ENCODE measurements at places on chromosomes 12 and 14.

DNA sequence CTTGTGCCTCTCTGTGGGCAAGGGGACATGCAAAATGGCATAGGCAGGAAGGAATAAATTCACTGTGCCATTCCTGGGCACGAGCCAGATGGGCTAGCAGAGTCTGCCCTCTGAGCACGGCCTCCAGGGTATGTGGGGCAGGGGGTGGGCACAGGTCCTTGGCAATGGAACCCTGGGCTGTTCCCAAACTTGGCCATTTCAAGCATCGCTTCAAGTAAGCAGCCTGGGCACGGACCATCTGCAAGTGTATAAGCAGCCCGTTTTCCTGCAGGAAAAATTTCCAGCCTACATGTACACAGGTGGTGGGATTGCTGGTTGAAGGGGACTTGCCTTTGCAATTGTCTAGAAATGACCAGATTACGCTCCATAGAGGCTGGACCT lies 40.3 kb downstream of the CCDC85C start:
- no peak for DNase-seq

GRCh38 chr12:112615196-112615595 lies 176.4 kb upstream of the RPH3A start:
- DNase-seq: no peak

- DNase-seq: no peak
Observed at GRCh38 chr14:21106176-21106497, 5.3 kb downstream of the TMEM253 start.

DNA sequence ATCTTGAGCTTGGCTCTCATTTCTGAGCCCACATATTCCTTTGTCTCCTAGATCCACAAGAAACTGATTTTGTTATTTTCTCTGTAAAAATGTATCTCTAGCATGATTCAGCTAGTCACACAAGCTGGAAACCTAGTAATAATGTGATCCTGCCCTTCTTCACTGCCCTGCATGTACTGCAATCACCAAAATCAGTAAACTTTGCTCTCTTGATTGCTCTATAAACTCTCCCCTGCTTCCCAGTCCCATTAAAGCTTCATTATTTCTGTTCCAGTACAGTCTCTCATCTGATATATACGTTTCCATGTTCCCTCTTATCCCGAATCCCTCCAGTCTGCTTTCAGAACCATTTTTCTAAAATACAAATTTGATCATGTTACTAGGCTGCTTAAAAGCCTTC lies 166.5 kb downstream of the MSRB3 start:
- DNase-seq: no peak

DNA sequence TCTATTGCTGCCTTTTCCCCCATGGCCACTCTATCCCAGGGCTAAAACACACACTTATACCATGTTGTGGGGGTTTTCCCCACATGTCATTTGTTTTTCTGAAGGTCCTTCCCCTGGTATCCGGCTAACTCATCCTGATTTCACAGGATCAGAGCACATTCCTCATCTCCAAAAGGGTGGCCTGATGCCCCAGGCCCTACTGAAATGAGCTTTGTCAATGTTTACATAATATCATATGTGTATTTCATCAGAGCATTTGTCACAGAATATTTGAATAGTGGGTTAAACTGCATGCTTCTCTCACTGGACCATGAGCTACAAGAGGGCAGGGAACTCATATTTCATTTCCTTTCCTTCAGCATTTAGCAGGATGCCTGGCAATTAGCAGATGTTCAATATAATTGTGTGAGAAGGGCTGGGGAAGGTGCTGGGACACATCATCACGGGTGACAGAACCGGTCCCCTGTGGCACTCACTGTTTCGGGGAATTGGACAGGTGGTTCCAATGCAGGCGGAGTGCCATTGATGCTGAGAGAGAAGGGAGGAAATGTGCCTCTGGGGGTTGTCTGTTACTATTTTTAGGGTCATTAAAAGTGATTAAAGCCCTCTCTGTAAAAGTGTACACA lies 26.8 kb downstream of the EMP1 start:
- no peak for DNase-seq

DNA sequence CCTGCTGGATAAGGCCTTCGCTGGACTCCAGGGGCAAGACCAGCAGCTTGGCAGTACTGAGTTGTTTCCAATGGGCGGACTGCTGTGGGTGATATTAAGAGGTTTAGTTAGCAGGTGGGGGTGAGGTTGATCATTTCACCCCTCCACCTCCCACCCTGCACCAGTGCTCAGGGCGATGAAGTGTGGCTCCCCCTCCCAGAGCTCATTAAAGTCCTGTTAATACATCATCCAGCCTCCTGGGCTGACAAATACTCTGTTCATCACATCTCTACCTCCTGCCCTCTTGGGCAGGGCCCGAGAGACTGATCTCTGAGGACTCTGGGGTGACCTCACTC lies 2.4 kb upstream of the FIGNL2 start:
- no peak for DNase-seq

GRCh38 chr12:123043536-123044001 lies 63.1 kb downstream of the ARL6IP4 start:
- DNase-seq: peak; percentile 19

DNA sequence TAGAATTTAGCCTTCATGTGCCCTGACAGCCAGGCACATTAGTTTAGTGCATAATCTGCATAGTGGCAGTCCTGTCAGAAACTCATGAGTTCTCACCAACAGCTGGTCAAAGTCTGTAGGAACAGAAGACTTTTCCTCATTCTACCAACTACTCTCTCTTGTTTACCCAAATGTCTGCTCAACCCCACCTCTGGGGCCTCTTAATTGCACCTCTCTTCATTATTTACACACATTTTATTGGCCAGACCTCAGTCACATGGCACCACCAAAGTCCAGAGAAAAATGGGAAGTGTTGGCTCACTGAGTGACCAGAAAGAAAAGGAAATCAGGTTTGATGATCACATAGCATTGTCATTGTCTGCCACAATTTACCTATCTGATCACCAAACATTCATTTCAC lies 114.6 kb upstream of the PLXNC1 start:
- no peak for DNase-seq

DNA sequence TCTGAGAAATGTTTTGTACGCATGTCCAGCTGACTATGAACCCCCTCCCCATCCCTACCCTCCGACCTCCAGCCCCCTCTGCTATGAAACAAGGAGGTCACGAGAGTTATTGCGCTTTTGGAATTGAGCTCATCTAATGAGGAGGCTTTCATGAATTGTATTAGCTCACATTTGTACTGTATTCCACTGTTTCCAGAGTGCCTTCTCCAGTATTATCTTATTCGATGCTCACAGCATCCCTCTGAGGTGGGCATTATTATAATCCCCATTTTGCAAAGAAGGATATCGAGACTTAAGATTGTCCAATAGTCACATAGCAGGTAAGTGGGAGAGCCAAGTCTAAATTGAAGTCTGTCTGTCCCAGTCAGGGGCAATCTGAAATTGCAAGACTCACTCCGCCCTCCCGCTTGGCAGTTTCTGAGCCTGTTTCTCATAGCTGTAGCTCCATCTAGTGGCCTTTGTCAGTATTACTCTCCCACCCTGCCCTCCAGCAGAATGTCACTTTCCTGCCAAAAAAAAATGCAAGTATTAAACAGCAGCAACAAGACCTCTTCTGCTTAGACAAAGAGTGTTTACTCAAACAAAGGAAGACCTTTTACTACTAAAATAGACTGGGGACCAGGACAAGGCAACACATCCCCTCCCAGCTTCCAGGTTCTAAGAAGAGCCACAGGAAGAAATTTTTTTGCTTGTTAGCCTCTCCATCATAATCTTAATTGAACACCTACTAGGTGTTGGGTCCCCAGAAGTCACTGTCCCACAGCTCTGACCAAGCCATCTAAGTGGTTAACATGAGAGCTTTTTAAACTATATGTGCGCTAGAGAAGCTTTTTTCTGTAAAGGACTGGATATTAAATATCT lies 48.6 kb upstream of the TMEM233 start:
- no peak for DNase-seq

GRCh38 chr14:91223028-91223783 lies 21.3 kb downstream of the GPR68 start:
- no peak for DNase-seq

GRCh38 chr12:91901381-91902074 lies 244.1 kb downstream of the BTG1 start:
- DNase-seq: no peak

DNA sequence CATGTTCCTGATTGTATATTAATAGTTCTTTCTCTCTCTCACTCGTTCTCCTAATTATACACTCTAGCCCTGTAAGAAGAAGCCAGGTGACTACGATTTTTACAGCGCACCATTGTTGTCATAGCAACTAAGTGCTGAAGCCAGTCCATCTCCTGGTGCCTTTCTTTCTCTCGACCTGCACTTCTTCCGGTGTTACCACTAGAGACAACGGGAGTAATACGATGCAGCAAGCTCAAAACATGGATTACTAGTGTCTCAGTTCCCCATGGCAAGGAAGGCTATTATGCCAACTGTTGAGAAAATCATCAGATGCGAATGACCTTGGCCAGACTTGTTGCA lies 40.8 kb upstream of the DCD start:
- DNase-seq: no peak

DNA sequence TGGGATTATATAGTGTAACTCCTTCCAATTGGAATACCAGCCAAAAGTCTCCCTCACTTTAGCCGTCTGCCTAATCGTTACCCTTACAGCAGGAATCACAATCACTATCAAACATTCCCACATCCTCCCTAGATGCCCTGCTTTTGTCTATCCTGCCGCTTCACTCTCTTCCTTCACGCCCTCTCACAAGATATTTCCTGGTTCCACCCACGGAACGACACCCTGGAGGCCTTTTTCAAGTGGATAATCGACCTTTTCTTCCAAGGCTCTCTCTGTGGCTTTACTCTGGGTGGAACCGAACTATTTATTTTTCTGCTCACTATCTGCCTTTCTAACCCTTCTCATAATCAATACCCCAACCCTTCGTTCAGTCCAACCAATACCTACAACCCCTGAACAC lies 58.9 kb downstream of the MOK start:
- no peak for DNase-seq

GRCh38 chr14:100147181-100147631 lies 12.2 kb downstream of the DEGS2 start:
- peak; percentile 34 for DNase-seq

DNA sequence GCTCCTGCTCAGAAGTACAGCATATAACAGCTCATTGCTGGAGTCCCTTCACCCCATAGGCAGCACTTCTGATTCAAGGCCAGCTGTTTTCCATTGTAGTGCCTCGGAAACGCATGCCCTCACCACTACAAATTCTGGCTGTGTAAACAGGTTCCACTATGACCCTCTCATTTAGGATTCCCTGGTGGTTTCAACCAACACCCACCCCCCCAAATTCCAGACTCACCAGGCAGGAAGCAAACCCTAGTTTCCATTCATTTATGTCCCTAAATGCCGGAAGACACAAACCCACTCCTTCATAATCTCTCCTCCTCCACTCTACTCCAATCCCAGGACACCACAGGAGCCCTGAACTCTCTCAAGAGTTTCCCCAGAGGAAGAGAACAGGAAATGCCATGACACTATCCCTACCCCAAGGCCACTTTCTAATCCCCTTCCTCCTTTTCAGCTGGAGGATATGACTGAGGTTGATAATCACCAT lies 75.9 kb upstream of the TMPO start:
- DNase-seq: no peak

DNA sequence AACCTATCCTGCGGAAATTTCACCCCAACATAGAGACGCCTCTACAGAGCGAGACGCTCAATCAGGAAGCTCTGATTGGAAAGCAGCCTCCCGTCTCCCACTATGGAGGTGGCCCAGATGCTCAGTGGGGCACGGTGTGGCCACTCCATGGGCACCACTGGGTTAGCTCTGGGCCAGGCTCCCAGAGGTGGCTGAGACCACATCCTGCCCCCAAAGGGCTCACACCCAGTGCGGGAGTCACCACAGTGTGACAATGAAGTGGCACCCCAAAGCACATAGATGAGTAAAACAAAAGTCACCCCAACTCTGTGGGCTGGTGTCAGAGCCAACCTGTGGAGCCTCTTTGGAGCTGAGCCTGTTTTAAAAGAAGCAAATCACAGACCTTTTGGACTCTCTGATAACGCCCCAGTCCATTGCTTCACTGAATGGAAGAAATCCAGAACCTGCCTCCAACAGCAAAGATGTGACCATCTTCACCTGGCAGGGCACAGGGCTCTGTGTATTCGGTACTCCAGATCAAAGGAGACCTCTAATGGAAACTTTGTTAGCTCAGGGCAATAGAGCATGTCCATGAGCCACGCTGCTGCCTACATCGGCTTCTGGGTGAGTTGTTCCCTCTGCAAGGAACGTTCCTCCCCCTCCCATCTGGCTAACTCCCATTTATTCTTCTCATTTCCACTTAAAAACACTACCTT lies 19.6 kb downstream of the CLMN start:
- DNase-seq: no peak

DNA sequence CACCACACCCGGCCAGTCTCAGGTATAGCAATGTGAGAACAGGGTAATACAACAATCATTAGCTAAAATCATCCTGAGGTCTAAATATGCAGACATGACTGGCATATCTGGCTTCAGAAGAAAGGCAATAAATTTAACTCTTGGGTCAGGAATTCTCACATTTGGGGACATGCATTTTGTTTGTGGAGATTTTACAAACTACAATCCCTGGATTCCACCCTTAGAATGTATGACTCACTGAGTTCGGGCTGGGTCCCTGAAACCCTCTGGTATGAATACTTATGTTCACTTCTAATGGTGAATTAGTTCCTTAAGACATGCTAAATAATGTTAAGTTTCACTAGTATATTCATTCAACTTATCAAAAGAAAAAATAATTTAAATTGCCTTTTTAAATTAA lies 98.9 kb upstream of the HMGA2 start:
- no peak for DNase-seq

GRCh38 chr12:46678426-46678825 lies 147.4 kb downstream of the SLC38A4 start:
- no peak for DNase-seq

DNA sequence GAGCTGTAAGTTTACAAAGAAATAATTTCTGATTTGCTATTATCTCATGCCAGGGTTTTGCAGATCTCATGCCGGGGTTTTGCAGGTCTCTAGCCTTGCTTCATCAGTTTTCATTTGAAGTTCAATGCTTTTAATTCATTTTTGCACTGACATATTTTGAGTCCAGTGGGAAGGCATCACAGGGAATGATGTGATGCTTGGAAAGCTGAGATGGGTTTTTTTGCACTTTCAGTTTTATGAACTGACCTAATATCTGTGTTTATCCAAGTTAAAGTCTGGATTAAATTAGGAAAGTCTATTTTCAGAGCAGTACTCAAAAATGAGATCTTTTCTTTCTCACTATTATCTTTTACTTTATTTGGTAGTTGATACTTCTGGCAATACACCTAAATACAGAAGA lies 23.6 kb upstream of the REP15 start:
- no peak for DNase-seq

GRCh38 chr12:108235197-108235984 lies 103.7 kb downstream of the CMKLR1 start:
- no peak for DNase-seq

- DNase-seq: no peak
Observed at GRCh38 chr14:105074601-105075053, 9.4 kb upstream of the GPR132 start.

GRCh38 chr14:64736271-64737169 lies 32.3 kb downstream of the PLEKHG3 start:
- DNase-seq: no peak

All from effector memory CD4-positive, alpha-beta T cell (primary cell).